ENCODE measurements at places on chromosomes 3 and 15.
A peak's percentile ranks its signal among the peaks of the same experiment; 100 is the strongest.

GRCh38 chr15:85625166-85625830, 169.4 kb downstream of the KLHL25 start:
- peaks cover 74% of the 10 kb centered on the region for H3K4me1 ChIP-seq
- peak overlapping the region; percentile 56 for H3K4me3 ChIP-seq
- DNase-seq, result peak; percentile 56
- peak overlapping the region; percentile 96 for H3K27ac ChIP-seq

GRCh38 chr3:194089357-194090177, 46.4 kb upstream of the HES1 start:
- peaks cover 12% of the 10 kb centered on the region for H3K4me1 ChIP-seq
- peak; percentile 44 for DNase-seq
- H3K27ac ChIP-seq, result no peak overlapping the region
- peaks cover 29% of the 10 kb centered on the region for H3K27me3 ChIP-seq
- no peaks in the 10 kb centered on the region for H3K36me3 ChIP-seq

- H3K27me3 ChIP-seq, result peaks cover 2% of the 10 kb centered on the region
- peaks cover 74% of the 10 kb centered on the region for H3K4me1 ChIP-seq
- DNase-seq, result peak; percentile 71
- H3K36me3 ChIP-seq, result peaks cover 6% of the 10 kb centered on the region
- peak overlapping the region; percentile 29 for H3K4me3 ChIP-seq
- peak overlapping the region; percentile 83 for H3K27ac ChIP-seq
Observed at GRCh38 chr15:99504071-99504822, 61.5 kb upstream of the MEF2A start.

GRCh38 chr3:112813016-112813415, 33.6 kb downstream of the CD200R1L start:
- no peak overlapping the region for H3K4me3 ChIP-seq
- peaks cover 5% of the 10 kb centered on the region for H3K27me3 ChIP-seq
- no peak for DNase-seq
- H3K4me1 ChIP-seq, result peaks cover 27% of the 10 kb centered on the region
- H3K27ac ChIP-seq, result no peak overlapping the region
- no peaks in the 10 kb centered on the region for H3K36me3 ChIP-seq

DNA sequence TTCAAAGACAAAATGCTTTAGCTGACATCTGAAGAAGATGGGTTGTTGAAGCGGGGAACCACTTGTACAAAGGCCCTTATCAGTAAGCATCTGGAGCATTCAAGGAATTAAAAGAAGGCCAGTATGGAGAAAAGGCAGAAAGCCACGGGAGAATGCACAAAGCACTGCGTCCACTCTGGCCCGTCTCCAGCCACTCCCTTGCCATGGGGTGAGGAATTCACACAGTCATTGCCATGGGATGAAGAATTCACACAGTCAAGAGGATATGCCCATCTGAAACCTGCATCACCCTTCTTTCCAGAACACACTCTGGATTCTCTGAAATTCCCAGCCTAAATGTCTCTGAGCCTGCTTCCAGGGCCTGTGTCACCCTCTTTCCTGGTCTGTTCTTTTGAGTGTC, 26.7 kb upstream of the STAG1 start:
- no peaks in the 10 kb centered on the region for H3K36me3 ChIP-seq
- DNase-seq, result no peak
- H3K4me1 ChIP-seq, result no peaks in the 10 kb centered on the region
- H3K4me3 ChIP-seq, result no peak overlapping the region
- H3K27ac ChIP-seq, result no peak overlapping the region

DNA sequence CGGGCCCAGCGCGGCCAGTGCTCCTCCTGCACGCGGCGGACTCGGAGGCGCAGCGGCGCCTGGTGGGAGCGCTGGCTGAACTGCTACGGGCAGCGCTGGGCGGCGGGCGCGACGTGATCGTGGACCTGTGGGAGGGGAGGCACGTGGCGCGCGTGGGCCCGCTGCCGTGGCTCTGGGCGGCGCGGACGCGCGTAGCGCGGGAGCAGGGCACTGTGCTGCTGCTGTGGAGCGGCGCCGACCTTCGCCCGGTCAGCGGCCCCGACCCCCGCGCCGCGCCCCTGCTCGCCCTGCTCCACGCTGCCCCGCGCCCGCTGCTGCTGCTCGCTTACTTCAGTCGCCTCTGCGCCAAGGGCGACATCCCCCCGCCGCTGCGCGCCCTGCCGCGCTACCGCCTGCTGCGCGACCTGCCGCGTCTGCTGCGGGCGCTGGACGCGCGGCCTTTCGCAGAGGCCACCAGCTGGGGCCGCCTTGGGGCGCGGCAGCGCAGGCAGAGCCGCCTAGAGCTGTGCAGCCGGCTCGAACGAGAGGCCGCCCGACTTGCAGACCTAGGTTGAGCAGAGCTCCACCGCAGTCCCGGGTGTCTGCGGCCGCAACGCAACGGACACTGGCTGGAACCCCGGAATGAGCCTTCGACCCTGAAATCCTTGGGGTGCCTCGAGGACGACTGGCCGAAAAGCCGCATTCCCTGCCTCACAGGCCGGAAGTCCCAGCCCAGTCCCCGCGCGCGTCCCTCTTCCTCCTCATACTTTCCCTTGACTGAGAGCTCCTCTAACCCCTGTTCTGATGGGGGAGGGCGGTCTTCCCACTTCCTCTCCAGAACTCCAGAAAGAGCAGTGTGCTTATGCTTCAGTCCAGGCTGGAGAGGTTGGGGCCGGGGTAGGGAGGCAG, 1.4 kb upstream of the IL17RC start:
- H3K4me3 ChIP-seq, result peak overlapping the region; percentile 64
- no peaks in the 10 kb centered on the region for H3K36me3 ChIP-seq
- H3K27me3 ChIP-seq, result peaks cover 16% of the 10 kb centered on the region
- no peak overlapping the region for H3K27ac ChIP-seq
- peaks cover 22% of the 10 kb centered on the region for H3K4me1 ChIP-seq

DNA sequence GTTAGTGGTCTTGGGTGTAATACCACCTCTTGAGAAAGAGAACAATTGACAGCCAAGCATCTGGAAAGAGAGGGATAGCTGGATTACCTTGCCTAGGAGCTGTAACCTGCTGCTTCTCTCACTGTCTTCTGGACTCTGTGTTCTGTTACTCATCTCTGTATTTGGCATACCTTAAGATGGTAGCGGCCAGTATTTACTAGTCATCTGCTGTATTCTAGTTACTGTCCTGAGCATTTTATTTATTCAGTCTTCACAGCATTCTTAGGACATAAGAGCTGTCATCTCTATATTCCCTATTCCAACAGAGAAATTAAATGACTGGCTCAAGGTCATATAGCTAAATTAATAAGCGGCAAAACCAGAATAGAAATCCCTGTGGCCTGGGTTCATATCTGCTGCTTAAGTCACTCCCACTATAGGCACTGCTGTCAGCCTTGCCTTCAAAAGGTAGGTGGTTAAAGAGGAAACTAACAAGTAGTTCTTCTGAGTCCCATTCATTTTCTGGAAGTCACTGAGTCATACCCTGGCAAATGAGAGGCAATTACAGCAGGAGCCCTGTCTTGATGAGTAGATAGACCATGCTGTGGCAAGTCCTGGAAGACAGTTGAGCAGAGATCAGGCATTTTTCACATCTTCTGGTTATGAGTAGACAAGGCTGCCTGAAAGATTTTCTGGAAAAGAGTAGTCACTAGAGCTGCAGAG, 68.2 kb downstream of the RAB7A start:
- H3K36me3 ChIP-seq, result peaks cover 28% of the 10 kb centered on the region
- H3K27me3 ChIP-seq, result no peaks in the 10 kb centered on the region
- peak; percentile 50 for DNase-seq
- no peak overlapping the region for H3K4me3 ChIP-seq
- peaks cover 68% of the 10 kb centered on the region for H3K4me1 ChIP-seq

DNA sequence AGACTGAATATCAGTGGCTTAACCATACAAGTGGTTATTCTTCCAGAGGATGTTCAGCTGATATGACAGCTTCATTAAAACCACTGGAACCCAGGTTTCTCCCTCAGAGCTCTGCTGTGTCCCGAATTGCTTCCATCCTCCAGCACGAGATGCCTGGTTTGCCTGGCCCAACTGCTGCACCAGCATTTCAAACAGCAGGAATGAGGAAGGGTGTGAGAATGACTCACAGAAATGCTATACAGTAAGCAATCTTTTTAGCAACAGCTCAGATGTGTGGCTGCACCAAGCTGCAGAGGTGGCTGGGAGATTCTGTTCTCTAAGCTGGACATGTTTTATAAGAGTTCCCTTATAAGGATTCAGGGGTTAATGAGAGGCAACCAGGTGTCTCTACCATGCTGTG, 271.0 kb downstream of the GABRG3 start:
- H3K4me1 ChIP-seq, result no peaks in the 10 kb centered on the region
- H3K27ac ChIP-seq, result no peak overlapping the region
- H3K4me3 ChIP-seq, result no peak overlapping the region

- no peak overlapping the region for H3K4me3 ChIP-seq
- no peaks in the 10 kb centered on the region for H3K36me3 ChIP-seq
- no peaks in the 10 kb centered on the region for H3K27me3 ChIP-seq
- DNase-seq, result no peak
Observed at GRCh38 chr3:182248349-182248880, 536.7 kb downstream of the SOX2 start.

GRCh38 chr15:64566629-64567427, 106.5 kb downstream of the ZNF609 start:
- no peak overlapping the region for H3K4me3 ChIP-seq
- no peak overlapping the region for H3K27ac ChIP-seq
- DNase-seq, result no peak
- no peaks in the 10 kb centered on the region for H3K27me3 ChIP-seq
- peaks cover 31% of the 10 kb centered on the region for H3K4me1 ChIP-seq

DNA sequence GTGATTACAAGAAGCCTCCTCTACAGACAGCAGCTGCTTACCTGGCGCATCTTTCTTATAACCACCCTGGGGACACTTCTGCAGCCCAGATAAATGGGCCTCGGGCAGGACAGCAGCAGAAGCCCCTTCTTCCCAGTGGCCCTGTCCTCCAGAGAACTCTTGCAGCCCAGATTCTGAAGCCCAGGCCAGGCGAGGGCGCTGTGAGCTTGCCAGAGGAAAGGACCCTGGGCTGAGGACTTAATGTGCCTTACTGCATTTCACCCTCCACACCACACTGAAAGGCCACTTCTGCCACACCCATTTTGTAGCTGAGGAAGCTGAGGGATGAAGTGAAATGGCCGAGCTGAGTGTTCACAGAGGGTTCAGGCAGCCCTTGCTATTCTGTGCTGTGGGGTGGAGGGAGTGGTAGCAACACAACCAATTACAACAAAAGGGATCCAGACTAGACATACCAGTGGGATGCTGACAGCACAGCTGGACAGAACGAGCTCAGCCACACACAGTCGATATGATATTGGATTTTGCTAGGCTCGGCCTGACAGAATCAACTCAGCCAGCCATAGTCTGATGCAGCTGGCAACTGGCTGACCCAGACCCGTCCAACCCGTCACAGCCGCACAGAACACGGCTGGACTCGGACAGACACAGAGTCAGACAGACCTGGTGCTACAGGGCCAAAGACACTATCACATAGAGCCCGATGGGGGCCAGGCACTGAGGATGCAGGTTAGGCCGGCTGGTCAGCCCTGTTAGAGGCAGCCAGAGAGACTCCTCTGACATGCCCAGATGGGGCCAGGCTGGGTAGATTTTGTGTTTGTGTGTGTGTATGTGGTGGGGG, 7.3 kb downstream of the ACOX2 start:
- peaks cover 5% of the 10 kb centered on the region for H3K4me1 ChIP-seq
- H3K27me3 ChIP-seq, result peaks cover 2% of the 10 kb centered on the region
- H3K27ac ChIP-seq, result no peak overlapping the region
- H3K4me3 ChIP-seq, result no peak overlapping the region

GRCh38 chr3:110624576-110624975, 447.0 kb upstream of the NECTIN3 start:
- H3K27me3 ChIP-seq, result no peaks in the 10 kb centered on the region
- H3K27ac ChIP-seq, result no peak overlapping the region
- no peak overlapping the region for H3K4me3 ChIP-seq

DNA sequence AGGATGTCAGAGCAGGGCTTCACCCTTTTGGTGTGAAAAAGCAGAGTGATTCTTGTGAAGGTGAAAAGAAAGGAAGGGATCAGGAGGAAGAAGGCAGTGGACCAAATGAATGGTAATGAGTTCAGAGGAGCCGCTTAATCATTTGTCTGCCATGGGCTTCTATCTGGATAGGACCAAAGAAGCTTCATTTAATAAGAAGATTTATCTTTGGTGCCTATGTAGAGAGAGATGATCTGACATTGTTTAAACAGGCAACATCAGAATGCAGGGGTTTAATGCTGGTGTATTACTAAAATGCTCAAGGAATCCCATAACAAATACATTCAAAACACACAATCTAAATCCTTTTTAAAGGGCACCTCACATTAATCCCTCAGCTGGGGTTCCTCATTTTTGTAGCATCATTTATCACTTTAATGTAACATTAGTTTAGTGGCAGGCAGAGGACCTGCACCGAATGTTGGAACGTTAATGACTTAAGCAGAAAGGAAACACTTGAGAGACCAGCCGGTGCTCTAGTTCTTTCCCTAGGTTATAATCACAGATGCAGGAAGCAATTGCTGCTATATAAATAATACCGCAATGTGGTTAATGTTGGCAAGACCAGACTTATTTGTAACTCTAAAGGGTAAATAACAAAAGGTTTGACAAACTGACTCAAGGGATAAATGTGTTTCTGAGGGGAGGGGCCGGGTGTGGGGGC, 27.9 kb upstream of the IL1RAP start:
- H3K4me1 ChIP-seq, result no peaks in the 10 kb centered on the region
- no peaks in the 10 kb centered on the region for H3K36me3 ChIP-seq
- H3K4me3 ChIP-seq, result no peak overlapping the region
- H3K27me3 ChIP-seq, result peaks cover 55% of the 10 kb centered on the region
- no peak overlapping the region for H3K27ac ChIP-seq

- no peak overlapping the region for H3K4me3 ChIP-seq
- no peaks in the 10 kb centered on the region for H3K36me3 ChIP-seq
- peaks cover 9% of the 10 kb centered on the region for H3K4me1 ChIP-seq
Observed at GRCh38 chr15:40354408-40355171, 3.4 kb upstream of the DISP2 start.

DNA sequence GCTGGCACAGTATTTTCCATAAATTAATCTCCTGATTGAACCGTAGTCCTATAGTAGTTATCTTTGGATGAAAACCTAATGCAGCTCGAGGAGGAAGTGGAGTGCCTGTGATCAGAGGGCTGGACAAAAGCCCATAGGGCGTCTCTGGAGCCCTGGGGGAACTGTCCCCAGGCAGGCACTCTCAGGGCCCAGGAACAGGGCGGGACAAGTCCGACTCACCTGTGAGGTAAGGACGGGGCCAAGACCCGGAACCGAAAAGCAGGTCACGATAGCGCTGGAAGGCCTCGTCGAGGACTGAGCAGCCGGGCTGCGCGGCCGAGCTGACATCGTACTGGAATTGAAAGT, 341 bp downstream of the HEXA start:
- H3K36me3 ChIP-seq, result peaks cover 6% of the 10 kb centered on the region
- DNase-seq, result no peak
- peaks cover 49% of the 10 kb centered on the region for H3K4me1 ChIP-seq
- H3K4me3 ChIP-seq, result peak overlapping the region; percentile 92
- peak overlapping the region; percentile 96 for H3K27ac ChIP-seq

DNA sequence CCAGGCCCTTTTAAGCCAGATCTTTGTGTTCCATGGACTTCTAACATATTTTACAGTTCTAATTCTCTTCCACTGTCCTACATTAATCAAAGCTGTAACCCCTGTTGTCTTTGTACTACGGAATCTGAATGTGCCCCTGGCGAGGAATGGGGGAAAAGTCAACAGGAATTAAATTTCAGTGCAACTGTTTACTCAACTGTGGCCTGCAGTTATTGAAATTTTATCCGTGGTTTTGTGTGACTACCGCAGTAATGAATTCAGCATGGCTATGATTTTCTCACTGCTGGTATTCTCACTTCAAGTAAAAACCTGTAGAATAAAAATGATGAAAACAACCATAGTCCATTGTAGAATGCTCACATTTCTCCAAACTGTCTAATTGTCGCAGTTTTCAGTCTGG, 388.0 kb downstream of the FOXP1 start:
- no peaks in the 10 kb centered on the region for H3K27me3 ChIP-seq
- H3K4me3 ChIP-seq, result no peak overlapping the region
- H3K36me3 ChIP-seq, result peaks cover 6% of the 10 kb centered on the region
- H3K4me1 ChIP-seq, result peaks cover 14% of the 10 kb centered on the region
- no peak for DNase-seq

All from activated CD8-positive, alpha-beta memory T cell treated with anti-CD3 and anti-CD28 coated beads, Interleukin-2, amount 10 ng/mL, durations not matched to agents 7 days and 5 days (primary cell).